ENCODE measurements at places on chromosomes 4 and X.

GRCh38 chrX:75748431-75748830 lies 36.6 kb downstream of the MAGEE2 start:
- DNase-seq = no peak

GRCh38 chrX:55008571-55009358 lies 8.6 kb downstream of the APEX2 start:
- no peak for DNase-seq

GRCh38 chrX:65990702-65991101 lies 49.2 kb downstream of the VSIG4 start:
- DNase-seq = no peak

DNA sequence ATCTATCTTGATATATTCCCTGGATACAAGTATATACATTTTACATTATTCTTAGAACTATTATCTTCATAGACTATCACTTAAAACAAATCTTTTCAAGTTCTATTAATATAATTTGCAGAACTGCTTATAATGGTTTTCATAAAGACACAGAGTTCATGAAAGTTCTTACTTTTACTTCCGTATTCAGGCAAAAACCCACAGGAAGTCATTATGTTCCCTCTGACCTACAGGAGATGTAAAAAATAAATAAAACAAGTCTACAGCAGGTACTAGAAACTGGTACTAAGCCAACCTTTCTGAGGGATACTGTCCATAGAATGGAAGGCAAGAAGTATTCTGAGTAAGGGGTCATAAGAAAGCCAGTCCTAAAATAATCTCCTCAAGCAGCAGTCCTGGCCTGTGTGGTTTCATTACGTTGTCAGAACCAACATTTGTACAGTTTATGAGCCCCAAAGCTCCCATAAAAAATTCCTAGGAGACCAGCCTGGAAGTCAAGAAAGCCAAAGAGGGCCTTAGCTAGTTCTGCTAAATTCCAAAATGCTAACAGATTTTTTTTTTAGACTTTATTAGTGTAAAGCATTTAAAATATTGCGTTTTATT lies 68.6 kb downstream of the CAMK2D start:
- DNase-seq = no peak

GRCh38 chrX:71534773-71535544 lies 2.1 kb downstream of the OGT start:
- DNase-seq = no peak

- DNase-seq = no peak
Observed at GRCh38 chr4:45349859-45350258, 623.5 kb upstream of the GNPDA2 start.

GRCh38 chrX:26470941-26471340 lies 255.0 kb downstream of the MAGEB5 start:
- no peak for DNase-seq

GRCh38 chrX:47633689-47634590 lies 4.2 kb upstream of the CFP start:
- DNase-seq = no peak

DNA sequence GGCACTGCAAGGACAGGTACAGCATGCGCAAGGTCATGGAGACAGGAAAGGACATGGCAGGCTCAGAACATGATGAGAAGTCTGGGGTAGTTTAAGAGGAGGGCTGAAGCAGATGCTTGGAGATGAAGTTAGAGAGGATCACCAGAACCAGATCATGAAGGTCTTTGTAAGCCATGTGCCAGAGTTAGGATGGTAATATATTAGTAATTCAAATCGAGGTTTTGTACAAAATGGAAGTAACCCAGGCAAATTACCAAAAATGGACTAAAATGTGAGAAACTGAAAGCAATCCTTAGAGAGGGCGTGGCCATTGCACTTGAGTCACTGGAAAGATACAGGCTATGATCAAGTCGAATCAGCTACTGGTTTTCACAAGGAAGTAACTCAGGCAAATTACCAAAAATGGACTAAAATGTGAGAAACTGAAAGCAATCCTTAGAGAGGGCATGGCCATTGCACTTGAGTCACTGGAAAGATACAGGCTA lies 13.5 kb downstream of the RXFP1 start:
- no peak for DNase-seq

DNA sequence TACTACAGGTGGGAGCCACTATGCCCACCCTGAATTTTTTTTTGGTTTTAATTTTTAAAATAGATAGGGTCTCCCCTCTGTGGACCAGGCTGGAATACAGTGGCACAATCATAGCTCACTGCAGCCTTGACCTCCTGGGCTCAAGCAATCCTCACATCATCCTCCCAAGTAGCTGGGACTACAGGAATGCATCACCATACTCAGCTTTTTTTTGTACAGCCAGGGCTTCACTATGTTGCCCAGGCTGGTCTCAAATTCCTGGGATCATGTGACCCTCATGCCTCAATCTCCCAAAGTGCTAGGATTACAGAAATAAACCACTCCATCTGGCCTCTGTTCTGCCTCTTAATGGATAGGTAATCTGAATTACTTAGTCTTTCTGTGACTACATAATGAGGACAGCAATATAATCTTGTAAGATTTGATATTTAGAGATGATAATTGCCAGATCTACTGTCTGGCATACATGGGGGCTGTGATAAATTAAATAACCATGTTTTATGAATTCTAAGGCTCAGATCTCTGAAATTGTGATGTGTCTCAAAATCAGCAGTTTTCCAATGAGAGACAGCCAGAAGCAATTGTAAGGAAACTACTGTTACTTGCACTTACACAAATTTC lies 26.7 kb downstream of the PDS5A start:
- no peak for DNase-seq

DNA sequence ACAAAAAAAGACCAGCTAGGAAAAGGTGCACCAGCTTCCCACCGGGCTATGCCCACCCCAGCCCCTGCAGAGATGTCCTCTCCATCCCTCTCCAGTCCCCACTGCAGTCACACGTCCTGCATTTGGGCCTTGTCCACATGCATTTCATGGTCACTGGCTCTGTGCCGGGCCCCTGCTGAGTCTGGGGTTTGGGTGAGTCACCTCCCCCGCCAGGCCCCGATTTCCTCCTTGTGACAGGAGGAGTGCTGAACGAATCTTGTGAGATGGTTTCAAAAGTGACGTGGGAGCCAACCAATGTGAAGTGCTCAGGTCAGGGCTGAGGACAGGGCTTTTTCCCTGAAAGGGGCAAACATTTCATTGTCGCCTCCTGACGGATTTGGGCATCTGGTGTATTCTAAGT lies 7.1 kb downstream of the CPZ start:
- no peak for DNase-seq

DNA sequence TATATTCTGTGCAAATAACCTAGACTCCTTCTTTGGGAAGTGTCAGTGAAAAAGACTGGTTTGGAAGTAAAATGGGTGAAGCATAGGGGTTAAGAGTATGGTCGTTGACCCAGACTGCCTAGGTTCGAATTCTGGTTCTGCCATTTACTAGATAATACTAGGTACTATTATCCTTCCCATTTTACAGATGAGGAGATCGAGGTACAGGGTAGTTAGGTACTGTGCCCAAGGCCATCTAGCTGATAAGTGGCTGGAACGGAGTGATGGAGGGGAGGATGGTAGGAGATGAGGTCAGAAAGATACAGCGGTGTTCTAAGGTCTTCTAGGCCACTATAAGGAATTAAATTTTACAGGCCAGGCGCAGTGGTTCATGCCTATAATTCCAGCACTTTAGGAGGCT lies 11.1 kb downstream of the GLOD5 start:
- DNase-seq = no peak

- no peak for DNase-seq
Observed at GRCh38 chrX:16476692-16477091, 173.3 kb upstream of the S100G start.

GRCh38 chr4:47858006-47858405 lies 20.1 kb upstream of the CORIN start:
- no peak for DNase-seq

DNA sequence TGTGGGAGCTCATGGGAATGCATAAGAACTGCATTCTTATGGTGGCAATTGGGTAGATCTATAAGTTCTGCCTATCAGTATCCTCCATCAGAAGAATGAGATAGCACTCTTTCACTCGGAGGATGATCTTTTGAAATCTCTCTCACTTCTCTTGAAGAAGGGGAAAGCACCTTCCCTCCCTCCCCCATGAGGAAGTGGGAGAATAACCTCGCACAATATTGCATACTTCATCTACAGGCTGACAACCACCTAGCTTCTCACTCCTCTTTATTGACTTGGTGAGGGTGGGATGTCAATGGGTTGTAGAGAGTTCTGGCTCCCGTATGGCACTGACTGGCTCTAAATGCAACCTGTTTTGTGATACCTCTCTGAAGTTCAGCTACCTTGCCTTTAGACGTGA lies 146.7 kb upstream of the SPOCK3 start:
- no peak for DNase-seq

DNA sequence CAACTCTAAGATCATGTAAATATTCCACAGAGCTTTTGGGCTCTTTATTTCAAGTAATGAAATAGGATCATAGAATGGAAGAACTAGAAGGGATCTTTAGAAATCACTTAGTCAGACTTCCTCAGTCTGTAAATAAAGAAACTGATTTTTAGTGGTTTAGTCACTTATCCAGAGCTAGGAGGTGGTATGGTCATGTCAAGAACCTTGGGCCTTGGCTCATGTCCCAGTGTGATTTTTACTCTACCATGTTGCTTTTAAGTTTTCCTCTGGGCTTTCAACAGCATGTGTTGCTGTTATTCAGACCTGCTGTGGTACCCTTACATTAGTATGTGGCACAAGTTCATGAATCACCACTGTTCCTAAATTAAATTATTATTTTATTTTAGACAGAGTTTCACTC lies 184.9 kb downstream of the FRAS1 start:
- DNase-seq = no peak

DNA sequence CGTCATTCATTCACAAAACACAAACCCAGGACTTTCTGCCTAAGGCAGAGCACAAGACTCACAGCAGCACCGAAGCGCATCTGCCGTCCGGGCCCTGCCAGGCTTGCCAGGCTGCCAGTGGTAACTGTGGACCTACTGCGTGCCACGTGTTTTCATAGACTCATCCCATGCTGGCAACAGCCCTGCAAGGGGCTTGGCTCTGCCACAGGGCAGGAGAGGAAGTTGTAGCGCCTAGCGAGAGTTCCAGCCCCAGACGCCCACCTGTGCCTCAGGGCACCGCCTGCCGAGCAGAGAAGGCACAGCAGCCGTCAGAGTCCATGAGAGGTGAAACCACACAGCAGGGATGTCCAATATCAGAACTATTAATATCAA lies 18.9 kb upstream of the MRFAP1 start:
- DNase-seq = no peak

DNA sequence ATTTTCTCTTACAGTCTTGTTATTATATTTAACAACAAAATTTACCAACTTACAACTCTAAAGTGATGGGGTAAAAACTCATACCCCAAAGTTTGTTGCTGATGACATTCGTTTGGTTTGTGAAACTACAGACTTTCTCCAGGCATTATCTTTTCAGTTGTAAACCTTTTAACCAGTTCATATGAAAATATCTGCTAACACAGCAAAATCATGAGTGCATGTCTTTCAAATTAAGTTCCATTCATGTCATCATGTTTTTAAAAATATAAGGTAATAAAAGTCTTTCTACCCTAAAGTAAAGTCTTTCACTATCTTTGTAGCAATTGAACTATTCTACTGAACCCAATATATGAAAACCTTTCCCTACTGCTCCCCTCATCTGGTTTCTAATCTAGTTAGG lies 3.4 kb upstream of the GALNTL6 start:
- DNase-seq = no peak

DNA sequence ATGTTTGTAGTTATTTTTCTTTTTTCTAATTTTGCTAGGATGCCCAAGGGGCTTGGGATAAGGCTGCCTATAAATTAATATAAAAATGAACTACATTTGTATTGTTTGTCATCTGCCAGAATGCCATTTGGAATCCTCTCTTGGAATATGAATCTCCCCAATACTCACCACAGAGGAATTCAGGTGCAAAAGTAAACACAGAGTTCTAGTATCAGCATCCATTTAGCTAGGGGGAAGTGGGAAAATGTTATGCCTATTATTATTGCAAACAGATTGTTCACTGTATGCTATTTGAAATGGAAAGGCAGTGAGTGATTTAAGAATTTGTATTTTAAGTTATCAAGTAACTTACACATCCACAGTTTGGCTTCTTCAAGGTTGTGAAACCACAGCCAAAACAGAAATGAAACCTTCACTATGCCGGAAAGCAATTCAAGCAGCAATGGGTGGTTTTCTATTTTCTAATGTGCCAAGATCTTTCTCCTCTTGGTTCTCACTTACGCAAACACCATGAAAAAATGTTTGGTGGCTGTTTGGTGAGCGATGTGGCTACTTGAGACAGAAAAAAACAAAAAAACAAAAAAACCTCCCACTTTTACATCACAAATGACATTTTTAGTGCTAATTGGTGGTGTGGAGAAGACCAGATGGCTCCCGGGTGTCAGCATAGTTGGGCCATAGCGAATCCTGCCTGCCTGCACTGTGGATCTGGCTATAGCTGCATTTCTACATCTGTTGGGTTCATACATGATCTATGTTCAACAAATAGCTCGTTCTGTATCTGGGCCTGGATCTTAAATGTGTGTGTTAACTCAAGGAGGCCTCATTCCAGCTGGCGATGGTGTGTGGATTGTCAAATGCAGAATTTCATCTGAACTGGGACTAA lies 200.8 kb upstream of the GIMD1 start:
- no peak for DNase-seq

GRCh38 chrX:106201502-106202178 lies 33.5 kb downstream of the PWWP3B start:
- no peak for DNase-seq

DNA sequence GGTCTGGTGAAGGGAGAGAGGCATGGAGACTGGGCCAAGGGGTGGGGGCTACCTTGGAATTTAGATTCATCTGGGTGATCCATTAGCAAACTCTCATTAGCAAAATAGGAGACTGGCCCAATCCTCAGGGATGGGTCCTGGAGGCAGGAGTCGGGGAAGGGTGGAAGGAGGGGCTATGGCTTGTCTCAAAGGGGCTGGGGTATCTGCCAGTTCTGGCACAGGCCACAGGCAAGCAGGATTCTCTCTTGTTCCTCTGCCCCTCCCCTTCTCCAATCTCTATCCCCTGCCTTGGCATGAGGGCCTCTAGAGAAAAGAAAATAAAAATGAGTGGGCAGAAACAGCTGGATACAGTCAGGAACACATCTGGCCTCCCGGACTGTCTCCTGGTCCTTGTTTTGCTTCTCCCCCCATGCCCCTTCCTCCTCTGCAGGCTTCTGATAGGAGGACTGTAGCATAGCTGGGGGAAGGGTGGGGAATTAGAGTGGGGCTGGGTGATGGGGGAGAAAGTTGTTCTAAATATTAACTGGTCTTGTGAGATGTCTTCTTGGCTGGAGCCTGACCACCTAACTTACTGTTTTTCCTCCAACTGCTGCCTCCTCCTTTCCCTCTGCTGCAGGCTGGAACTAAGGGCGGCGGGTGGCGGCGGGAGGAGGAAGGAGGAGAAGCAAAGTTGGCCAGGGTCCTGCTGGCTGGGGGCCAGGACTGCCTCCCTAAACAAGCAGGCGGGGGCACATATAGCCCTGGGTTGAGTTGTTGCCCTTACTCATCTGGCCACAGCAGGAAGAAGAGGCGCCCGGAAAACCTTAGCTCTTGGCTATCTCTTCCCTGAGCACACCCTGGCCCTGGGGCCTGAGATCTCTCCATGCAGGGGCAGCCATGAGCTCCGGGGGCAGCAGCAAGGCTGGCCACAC lies 53.3 kb upstream of the LAS1L start:
- DNase-seq = no peak

- no peak for DNase-seq
Observed at GRCh38 chr4:27084685-27085361, 224.2 kb downstream of the STIM2 start.

All from left renal cortex interstitium (tissue), 4 donors.